ENCODE measurements at places on chromosomes 16 and 17.

DNA sequence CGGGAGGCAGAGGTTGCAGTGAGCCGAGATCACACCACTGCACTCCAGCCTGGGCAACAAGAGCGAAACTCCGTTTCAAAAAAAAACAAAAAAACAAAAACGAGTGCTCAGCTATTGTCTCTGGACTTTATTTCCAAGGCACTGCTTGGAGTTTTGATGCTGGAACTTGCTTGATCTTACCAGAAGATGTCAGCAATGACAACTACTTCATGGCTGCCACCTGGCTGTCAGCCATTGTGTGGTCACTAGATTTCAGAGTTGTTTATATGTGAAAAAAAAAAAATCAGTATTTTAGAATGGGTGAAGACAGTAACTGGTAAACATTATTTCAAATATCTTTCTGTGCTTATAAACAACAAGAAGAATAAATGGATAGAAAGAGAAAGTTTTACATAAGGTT is 26.3 kb upstream of the OR4D1 start:
- peak; percentile 10 for DNase-seq

GRCh38 chr16:48441863-48442279 is 56.7 kb upstream of the SIAH1 start:
- DNase-seq: no peak

GRCh38 chr16:2910441-2910969 is 1.2 kb upstream of the FLYWCH1 start:
- no peak for DNase-seq

DNA sequence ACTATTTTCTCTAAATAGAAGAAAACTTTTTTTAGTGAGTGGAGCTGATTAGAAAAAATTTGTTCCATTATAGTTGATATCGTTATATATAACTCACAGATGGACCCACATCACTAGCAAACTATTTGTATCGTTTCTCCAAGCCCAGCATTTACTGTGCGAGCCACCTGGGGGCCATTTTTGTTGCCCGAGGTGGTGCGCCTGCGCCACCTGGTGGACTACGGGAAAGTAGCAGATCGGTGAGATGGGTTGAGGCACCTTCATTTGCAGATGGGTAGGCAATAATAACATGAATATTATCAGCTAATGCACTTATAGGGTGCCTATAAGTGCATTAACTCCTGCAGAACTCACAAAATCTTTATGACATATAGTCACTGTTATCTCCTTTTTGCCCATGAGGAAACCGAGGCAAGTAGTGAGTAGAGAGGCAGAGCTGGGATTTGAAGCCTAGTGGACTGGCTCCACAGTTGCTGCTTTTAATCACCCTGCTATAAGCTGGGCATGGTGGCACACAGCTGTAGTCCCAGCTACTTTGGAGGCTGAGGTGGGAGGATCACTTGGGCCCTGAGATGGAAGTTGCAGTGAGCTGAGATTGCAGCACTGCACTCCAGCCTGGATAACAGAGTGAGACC is 23.2 kb upstream of the NTN1 start:
- DNase-seq: peak; percentile 19

DNA sequence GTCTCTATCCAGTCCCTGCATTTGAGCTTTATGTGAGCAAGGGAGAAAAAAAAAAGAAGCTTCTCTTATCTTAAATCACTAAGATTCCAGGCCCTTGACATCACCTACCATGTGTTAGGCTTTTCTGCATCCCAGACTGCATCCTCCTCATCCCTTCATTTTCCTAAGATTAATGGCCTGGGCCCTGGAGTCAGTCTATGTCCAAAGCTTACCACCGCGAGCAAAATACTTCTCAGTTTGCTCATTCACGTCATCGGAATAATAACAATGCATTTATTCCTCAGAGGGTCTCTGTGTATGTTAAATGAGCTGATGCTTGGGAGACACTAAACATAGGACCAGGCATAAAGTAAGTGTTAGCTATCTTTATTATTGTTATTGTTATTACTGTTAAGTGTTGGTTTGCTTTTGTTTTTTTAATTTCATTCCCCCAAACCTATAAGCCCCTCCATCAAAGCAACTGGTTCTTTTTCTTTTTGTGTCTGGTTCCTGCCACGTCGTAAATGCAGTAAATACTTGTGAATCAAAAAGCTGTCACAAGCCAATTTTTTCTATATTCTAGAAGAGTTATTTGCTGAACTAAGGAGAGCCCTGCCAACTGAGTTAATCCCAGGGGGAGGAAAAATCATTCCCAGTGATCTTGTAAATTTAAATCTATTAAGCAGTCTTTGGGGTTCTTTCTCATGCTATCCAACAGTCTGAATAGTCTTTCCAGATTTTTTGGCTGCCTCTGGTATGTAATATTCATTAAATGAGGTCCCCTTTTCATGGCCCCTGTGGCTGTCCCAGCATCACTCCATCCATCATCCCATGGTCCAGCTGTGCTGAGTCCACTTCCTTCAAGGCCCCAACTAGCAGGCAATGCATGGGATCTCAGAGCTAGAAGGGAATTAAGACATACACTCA is 46.5 kb downstream of the VAT1L start:
- no peak for DNase-seq

- no peak for DNase-seq
These were observed at the start of gene SLC16A5 for GRCh38 chr17:75087558-75088453. Gene SLC16A5 (plus strand): TSS chr17:75087954. CDS start chr17:75093637, 5,683 bp downstream.

DNA sequence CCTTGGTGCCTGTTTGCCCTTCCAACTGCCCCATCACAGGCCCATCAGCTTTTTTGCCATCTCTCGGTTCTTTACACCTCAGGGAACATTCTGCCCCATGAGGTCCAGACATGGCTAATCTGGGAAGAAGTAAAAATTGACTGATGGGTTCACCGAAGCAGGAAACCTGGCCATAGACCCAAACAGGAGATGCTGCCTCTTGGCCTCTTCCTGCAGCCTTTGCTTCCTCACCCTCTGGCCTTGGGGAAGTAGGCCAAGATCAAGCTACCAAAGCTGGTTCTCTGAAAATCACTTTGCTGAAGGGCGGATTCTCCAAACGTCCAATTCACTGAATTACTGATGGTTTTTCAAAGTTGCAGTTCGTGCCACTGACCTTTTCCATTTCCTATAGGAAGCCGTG is 56.1 kb downstream of the ARSG start:
- no peak for DNase-seq
